ENCODE measurements at places on chromosomes 1 and 21. TPM values are rescaled to one million over a fixed set of nuclear protein-coding genes. Genes with fewer than 3 reads are reported as not detected.

GRCh38 chr21:24583473-24583872, 1023.8 kb downstream of the MRPL39 start:
- no peak for DNase-seq

DNA sequence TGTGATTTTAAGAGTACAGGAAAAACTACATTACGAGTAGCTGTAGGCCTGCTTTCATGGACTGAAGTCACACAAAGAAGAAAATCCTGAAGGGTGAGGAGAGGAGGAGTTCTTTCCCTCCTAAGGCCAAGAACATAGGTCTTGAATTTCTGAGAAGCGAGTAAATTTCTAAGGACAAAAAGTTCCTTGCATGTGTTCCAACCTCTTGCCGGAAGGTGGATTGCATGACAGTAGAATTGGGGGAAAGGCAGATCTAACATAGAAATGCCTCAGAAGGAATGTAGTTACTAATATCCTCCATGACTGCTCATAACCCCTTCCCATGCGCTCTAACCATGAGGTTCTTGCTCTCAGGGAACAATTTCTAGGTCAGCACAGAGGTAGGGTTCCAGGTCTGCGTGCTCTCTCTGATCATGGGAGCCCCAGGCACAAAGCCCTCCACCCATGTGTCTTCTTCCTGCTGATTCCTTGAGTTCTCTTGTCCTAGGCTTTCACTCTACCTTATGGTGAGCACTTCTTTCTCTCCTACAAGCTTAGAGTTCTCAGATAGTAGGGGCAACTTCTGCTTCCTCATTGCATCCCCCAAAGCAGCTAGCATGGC, 13.7 kb downstream of the CD2 start:
- DNase-seq: no peak

GRCh38 chr1:13619909-13620308, 36.3 kb downstream of the PDPN start:
- no peak for DNase-seq

GRCh38 chr1:222781251-222781650, 33.6 kb upstream of the DISP1 start:
- no peak for DNase-seq

DNA sequence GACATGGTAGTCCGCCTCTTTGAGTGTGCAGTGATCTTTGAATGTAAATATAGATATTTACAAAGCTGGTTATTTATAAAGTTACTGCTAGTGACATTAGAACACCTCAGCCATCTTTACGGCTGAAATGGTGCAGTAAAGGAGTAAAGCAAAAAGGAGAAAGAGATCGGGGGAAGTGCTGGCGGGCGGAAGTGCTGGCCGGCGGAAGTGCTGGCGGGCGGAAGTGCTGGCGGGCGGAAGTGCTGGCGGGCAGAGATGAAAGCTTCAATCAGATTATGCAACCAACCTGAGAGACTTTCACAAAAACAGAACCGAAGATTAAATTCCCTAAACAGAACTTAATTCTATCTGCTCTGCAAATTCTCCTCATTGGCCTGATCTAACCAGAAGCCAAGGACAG, 1.4 kb upstream of the OR14A16 start:
- no peak for DNase-seq

MIXL1 gene
- total RNA-seq: not detected

MYBPH gene
- not detected for total RNA-seq

SPRR1B gene
- not detected for total RNA-seq

SPRR5 gene
- not detected for total RNA-seq

DNA sequence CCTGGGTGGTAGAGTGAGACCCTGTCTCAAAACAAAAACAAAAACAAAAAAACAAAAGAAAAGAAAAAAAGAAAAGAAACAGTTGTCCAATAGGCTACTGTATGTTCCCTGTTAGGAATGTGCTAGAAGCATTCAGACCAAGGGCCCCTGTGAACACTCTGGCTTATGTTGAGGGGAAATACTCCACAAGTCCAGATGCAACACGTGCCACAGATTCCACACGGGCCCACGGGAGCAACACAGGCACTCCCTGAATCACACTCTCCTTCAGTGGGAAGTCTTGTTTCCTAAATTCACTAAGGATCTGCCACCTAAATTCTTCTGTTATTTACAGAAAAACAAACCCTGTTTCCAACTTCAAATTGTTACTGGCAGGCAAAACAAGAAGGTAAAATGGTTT, 291.1 kb downstream of the PCP4 start:
- no peak for DNase-seq

DNA sequence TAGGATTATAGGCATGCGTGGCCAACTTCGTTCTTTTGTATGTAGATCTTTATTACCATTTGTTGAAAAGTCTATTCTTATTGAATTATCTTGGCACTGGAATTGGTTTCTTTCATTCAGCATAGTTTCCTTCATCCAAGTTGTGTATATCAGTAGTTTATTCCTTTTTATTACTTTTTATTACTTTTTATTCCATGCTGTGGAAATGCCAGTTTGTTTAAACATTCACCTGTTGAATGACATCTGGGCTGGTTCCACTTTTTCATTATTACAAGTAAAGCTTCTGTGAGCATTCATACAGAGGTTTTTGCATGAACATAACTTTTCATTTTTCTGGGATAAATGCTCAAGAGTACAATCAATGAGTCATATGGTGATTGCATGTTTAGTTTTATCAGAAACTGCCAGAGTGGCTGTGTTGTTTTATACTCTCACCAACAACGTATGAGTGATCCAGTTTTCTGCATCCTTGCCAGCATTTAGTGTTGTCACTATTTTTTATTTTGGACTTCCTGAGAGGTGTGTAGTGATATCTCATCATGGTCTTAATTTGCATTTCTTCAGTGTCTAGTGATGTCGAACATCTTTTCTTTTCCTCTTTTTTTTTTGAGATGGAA, 28.6 kb downstream of the PTPRU start:
- DNase-seq: no peak

GRCh38 chr1:150763018-150763417, 2.6 kb downstream of the CTSS start:
- DNase-seq: no peak

GRCh38 chr1:12486401-12487005, 131.5 kb downstream of the DHRS3 start:
- DNase-seq: no peak

ADAMTSL4 gene
- not detected for total RNA-seq

DNA sequence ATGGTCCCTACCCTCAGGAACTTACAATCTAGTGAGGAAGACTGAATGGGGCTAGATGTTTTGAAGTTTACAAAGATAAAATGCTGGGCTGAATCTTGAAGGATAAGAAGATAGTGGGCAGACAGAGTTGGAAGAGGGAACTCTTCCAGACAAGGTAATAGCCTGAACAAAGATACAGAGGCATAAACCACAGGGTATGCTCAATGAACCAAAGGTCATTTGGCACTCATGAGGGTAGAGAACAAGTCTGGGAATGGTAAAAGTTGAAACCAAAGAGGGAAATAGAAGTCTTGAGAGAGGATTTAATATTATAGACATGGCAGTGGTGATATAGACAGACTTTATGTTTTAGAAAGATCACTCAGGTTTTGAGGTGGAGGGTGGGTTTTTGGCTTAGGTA, 48.1 kb upstream of the ZSWIM5 start:
- DNase-seq: no peak

SPRR2A gene
- total RNA-seq: not detected

GRCh38 chr1:202155478-202156021, 4.9 kb downstream of the PTPN7 start:
- peak; percentile 64 for DNase-seq

GRCh38 chr1:78081980-78082860, 36.5 kb downstream of the GIPC2 start:
- no peak for DNase-seq

Data from Daoy (cell line).